ENCODE measurements at places on chromosomes 3 and 15.

DNA sequence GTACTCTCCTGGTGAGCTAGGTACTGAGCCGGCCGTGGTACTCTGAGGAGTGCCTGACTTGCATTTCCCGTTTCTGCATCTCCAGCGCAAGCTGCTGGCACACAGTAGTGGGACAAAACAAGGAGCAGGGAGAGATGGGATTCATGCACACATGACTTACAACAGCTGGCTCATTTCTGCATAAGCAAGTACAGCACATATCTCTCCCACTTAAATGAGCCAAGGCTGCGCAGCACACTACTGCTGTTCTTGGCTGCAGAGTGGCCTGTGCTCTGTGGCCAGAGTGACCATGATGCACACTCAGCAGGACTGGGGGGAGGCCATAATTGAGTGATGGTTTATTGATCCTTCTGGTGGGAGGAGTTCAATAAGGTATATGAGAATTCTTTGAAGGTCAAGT lies 59.2 kb upstream of the ABHD17C start:
- DNase-seq: no peak

GRCh38 chr3:112128843-112129727 lies 4.0 kb downstream of the GCSAM start:
- peak; percentile 85 for DNase-seq

GRCh38 chr15:33059184-33059583 lies 135.3 kb downstream of the FMN1 start:
- DNase-seq: no peak

DNA sequence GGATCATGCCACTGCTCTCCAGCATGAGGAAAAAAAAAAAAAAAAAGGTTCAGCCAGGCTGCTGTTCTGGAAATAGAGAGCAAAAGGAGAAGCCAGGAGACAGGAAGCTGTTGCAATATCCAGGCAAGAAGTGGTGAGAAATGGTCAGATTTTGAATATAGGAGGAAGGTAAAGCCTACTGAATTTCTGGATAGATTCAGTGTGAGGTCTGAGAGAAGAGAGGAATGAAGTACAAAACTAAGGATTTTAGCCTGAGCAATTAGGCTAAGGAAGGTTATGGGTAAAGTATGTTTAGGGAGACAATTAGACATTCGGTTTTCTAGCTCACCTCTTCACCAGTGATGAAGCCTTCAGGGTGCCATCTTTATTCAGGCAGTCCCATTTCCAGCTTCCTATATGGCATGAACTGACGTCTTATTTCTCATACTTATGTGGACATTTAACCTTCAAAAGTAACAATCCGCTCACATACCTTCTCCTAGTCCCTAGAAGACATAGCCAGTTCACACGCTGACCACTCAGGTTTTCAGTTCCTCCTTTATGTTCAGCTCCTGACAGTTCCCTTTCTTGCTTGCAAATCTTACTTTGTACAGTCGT lies 57.2 kb downstream of the KIF9 start:
- no peak for DNase-seq

Measured in CD4-positive, alpha-beta T cell treated with Interleukin-2 at 100 ng/mL for 4 hours (primary cell).